Activated CD8-positive, alpha-beta T cell treated with anti-CD3 and anti-CD28 coated beads, Interleukin-2, amount 10 ng/mL, durations not matched to agents 7 days and 5 days (primary cell): ENCODE measurements at places on chromosomes 12 and 14.

DNA sequence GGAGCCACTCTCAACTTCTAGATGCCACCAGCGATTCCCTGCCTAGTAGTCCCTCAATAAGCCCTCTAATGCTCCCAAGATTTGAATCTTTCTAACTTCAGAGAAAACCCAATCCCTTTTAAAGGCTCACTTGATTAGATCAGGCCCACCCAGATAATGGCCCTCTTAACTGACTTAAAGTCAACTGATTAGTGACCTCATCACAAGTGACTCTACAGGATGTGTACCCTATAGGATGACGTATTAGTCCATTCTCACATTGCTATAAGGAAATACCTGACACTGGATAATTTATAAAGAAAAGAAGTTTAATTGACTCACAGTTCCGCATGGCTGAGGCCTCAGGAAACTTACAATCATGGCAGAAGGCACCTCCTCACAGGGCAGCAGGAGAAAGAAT lies 49.1 kb downstream of the ANKS1B start:
- no peak for DNase-seq

DNA sequence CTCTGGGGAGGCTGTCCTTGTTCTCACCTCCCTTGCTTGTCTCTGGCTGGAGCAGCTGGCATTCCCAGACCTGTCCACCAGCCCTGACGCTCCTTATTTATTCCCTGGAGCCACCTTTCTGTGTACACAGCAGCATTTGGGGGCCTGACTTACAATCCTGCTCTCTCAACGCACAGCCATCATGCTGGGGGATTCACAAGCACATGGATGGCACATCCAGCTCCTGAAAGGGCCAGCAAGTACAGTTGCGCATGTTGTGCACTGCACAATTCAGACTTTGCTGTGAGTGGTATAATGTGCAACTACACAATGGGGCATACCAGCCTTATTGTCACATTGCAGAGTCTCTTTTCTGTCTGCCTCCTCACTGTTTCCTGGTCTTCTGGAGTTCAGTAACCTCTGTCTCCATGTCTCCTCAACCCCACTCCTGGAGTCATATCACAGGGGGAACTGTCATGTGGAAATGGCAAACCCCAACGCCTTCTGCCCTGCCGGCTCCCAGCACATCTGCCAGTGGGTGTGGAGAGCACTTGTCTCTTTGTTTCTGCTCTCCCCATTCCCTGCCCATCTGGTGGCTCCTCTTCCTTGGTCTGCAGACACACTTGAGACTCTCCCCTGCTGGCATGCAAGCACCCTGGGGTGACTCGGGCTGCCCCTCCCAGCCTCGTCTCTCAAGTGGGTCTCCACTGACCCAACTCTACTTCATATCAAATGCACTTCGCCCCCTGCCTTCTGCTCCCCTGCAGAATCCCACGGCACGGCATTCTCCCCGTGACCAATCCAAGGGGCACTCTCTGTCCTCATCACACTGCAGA lies 41.2 kb upstream of the MEG3 start:
- no peak for DNase-seq

GRCh38 chr14:99774556-99775307 lies 18.5 kb upstream of the EML1 start:
- DNase-seq = no peak

DNA sequence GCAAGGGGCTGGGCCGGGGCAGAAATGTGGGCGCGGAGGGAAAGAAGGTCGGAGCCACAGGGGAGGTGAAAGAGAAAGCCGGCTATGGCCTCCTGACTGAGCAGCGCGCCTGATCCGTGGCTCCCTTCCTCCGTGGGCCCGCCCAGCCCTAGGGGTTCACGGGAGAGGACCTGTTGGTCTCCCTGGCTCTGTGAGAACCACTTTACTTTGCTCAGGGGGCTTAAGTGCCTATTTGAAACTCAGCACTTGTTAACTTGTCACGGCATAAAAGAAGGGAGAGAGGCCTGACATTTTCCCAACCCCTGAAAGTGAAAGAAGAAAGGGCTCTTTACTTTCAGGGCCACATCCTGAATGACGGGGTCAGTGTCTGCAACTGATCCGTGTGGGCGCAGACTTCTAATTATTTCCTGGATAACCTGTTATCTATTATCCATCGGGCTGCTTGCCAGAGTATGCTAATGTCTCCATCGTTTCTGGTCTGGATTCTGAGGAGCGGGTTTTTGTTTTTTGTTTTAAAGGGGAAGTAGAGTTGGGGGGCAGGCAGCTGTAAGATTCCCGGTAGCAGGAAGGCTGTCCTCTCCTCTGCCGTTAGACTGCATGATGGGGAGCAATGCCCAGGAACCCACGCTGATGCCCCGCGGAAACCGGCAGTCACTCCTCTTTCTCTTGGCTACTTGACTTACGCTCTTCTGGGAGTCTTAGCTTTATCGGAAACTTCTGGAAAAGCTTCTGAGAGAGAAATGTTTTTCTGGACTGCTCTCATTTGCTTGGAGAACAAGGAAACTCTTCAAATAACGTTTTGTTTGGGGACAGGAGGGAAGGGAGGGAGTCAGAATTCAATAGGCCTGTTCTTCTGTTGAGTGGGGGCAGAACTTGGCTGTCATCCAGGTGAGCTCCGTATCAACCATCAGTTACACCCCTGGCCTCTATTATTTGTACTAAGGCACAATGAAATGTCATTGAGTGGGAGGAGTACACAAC lies 127.7 kb upstream of the MAX start:
- peak; percentile 65 for DNase-seq

DNA sequence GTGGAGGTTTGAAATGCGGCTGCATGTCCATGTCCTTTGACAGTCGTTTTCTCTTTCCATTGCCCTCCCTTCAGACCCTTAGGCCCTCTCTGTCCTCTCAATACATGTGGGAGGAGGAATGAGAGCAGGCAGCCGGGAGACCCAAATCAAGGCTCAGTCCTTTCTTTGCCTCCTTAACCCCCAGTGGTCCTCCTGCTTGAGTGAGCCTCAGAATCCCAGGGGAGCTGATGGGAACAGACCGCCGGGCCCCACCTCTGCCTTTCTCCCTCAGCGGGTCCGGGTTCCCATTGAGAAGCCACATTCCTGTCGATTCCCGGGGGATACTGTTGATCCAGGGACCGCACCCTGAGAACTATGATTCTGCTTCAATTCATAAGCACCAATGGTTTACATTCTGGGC lies 77.9 kb upstream of the RFLNA start:
- DNase-seq = no peak

- peak; percentile 85 for DNase-seq
Measured at GRCh38 chr14:20632831-20633691, 8.4 kb downstream of the OR6S1 start.

GRCh38 chr14:36646664-36647416 lies 14.8 kb upstream of the PAX9 start:
- DNase-seq = no peak

DNA sequence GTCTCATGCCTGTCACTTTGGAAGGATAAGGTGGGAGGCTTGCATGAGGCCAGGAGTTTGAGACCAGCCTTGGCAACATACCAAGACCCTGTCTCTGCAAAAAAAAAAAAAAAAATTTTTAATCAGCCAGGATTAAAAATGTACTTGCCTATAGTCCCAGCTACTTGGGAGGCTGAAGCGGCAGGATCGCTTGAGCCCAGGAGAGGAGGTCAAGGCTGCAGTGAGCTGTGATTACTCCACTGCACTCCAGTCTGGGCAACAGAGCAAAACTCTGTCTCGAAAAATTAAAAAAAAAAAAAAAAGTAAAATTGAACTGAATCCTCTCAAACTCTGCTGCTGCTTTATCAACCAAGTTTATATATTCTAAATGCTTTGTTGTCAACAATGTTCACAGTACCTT lies 128.1 kb upstream of the AEBP2 start:
- DNase-seq = no peak

DNA sequence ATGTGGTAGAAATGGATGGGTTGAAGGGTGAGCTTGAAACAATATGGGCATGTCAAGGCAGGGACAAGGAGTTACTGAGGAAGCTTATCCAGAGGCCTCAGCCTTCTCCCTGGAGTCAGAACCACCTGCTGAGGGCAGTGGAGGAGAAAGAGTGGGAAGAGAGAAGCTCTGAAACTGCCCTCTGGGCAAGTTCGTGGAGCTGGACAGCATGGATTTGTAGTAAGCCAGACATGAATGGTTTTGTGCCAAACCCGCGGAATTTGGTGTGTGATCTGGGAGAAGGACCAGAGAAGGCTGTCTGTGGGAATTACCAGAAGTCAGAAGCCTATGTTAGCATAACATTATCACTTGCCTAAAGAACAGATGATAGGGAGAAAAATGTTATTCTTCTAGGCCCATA lies 164.8 kb downstream of the SLC41A2 start:
- DNase-seq = no peak

GRCh38 chr14:51605575-51605974 lies 46.1 kb upstream of the FRMD6 start:
- DNase-seq = no peak

DNA sequence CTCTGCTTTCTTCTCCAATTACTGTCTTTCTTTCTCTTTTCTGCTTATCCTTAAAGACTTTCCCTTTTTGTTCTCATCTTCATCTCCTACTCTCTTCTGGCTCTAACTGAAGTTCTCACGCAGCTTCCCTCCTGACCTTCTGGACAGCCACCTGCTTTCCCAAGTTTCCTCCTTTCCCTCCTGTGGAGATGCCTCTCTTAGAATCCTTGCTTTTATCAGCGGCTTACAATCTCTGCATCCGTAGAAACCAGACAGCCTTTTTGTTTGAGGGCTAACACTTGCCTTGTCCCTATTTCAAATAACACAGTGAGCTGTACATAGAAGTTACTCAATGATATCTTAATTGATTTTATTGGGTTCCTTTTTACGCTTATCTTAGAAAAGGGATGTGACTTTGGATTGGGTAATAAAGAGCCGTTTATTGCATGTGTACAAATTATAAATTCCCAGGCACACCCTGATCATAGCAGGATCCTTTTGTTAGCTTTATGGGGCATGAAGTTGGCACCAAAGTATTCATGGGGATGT lies 2.1 kb upstream of the LGALS3 start:
- DNase-seq = no peak

GRCh38 chr14:68974759-68975347 lies 4.2 kb downstream of the ACTN1 start:
- DNase-seq = no peak

DNA sequence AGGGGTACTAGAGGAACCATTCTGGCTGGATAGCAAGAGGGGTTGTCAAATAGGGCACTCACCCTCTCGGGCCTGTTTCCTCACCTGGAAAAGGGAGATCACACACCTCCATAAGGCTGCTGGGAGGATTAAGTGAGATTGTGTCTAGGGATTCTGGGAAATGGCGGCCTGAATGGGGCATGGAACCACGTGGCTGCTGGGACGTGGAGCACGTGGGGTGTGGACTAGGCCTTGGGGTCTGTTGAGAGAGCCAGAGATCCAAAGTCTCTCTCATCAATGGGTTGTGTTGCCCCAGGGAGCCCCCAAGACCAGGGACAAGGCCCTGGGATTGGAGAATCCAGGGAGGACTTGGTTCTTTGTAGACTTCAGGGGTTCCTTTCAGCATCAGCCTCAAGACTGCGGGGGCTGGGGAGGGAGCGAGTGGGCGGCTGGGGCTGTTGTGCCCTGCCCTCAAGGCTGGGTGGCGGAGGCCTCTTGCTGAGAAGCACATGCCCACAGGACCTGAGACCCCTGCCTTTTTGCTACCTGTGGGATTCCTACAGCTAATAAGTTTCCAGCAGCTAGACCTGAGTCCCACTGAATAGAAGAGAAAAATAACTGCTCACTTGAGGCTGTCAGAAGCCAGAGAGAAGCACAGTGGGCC lies 3.4 kb upstream of the MYL2 start:
- no peak for DNase-seq

DNA sequence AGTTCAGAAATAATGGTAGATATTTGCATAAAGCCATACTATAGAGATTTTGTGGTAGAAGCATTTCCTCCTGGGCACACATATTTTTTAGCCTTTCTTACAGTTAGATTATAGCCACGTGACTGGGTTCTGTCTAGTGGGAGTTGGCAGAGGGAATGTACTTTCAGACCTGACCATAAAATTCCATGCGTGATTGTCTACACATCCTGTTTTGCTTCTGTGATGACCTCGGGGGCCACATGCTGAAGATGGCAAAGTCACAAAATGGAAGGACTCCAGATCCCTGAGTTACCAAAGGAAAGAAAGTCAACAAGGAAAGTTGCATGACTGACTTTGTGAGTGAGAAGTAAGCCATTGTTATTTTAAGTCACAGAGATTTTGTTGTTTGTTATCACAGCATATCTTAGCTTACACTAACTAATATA lies 14.6 kb upstream of the MIA2 start:
- DNase-seq = no peak

GRCh38 chr12:712172-712863 lies 40.1 kb upstream of the WNK1 start:
- DNase-seq = no peak

DNA sequence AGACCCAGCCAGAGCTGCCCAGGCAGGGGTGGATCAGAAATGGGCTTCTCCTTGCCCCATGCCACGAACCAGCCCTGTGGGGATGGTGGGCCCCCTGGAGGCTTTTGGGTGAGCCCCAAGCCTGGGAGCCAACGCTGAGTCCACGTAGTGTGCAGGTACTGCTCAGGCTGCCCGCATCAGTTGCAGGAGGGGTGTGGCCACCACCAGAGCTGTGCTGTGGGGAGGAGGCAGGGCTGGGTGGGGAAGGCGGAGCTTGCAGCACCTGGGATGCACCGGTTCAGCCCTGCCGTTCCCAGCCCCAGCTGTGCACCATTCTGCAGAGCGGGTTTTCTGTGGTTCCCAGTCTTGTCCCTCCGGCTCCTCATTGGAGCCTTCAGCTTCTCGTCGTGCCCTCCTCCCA lies 36.3 kb downstream of the IL31 start:
- DNase-seq = no peak

DNA sequence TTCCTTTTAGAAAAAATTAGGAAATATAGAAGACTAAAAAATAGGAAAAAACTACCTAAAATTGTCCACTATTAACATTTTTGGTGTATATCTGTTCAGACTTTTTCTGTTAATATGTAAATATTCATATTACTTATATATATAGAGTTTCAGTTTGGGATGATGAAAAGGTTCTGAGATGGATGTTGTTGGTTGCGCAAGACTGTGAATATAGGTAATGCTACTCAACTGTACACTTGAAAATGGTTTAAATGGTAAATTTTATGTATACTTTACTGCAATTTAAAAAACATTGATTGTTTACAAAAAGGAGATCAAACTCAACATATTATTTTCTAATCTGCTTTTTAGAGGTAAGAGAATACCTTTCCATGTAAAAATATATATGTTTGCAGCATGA lies 200.9 kb downstream of the RAD51B start:
- DNase-seq = no peak

GRCh38 chr14:20748439-20748838 lies 2.8 kb downstream of the EDDM3A start:
- DNase-seq = no peak

GRCh38 chr12:110733089-110733715 lies 9.5 kb downstream of the PPP1CC start:
- no peak for DNase-seq

GRCh38 chr14:53384536-53384935 lies 231.4 kb upstream of the DDHD1 start:
- DNase-seq = no peak

- no peak for DNase-seq
Measured at GRCh38 chr12:51868821-51869495, 18.9 kb upstream of the ANKRD33 start.

GRCh38 chr14:61568572-61569011 lies 126.7 kb upstream of the HIF1A start:
- peak; percentile 61 for DNase-seq
